HFF-Myc (cell line): ENCODE measurements at places on chromosomes 11 and 22.

DNA sequence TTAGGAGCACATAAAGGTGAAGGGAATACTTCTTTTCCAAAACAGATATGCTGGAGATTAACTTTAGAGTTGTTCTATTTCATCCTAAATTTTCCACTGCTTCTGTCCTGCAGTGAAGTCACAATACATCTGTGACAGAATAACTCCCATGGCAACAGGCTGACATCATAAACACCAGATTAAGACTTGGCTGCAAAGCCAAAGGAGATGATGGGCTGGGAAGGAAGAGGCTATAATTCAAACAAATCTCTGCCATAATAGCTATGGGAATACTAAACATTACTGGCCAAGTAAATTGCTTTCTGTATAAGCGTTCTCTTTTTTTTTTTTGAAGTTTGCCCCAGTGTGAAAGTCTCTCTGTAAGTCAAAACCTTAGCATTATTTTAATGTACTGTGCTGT, 107.7 kb downstream of the CADM1 start:
- no peak for DNase-seq

DNA sequence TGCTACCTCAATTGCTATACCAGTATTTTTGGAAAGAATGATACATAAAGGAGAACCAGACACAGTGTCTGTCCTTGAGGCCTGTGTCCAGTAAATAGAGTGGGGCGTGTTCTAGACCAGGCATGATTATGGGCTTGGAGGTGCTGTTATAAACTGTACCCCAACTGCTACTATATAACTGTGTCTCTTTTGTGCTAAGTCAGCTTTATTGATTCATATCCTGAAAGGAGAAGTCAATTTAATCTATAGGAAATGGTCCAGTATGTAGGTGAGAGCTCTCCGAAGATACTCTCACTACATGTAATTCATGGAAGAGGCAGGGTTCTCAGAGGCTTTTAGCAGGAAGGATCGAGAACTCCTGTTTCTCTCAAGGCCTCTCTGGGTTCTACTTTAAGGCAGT, 334.3 kb downstream of the TMEM135 start:
- DNase-seq, result no peak

GRCh38 chr11:6611963-6612212, 128 bp downstream of the TAF10 start:
- DNase-seq, result no peak

- peak; percentile 37 for DNase-seq
Observed at GRCh38 chr11:23078289-23078971, 218.2 kb upstream of the CCDC179 start.

DNA sequence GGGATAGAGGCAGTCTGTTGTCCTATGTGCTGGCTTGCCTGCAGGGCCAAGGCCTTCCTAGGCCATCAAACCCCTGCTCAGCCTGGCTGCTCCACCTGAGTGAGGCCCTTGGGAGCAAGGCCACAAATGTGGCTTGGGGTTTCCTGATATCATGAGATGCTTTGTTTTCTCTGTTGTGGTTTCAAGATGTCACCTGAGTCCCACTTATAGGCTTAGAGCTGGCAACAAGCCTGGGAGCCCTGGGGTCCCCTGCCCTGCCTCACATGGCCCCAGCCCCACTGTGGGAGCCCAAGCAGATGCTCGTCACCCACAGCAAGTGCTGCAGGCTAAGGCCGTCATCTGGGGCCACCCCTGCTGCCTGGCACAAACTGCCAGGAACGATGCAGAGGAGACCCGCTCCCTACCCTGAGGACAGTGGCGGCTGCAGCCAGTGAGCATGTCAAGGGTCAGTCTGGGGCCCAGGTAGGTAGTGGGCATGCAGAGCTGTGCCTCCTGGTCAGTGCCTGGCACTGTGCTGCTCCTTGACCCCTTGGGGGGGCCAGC, 75.4 kb upstream of the KCNQ1OT1 start:
- DNase-seq, result no peak

GRCh38 chr11:71309611-71310010, 57.2 kb upstream of the SHANK2 start:
- no peak for DNase-seq

GRCh38 chr11:107844041-107844440, 14.5 kb downstream of the SLC35F2 start:
- DNase-seq, result no peak

DNA sequence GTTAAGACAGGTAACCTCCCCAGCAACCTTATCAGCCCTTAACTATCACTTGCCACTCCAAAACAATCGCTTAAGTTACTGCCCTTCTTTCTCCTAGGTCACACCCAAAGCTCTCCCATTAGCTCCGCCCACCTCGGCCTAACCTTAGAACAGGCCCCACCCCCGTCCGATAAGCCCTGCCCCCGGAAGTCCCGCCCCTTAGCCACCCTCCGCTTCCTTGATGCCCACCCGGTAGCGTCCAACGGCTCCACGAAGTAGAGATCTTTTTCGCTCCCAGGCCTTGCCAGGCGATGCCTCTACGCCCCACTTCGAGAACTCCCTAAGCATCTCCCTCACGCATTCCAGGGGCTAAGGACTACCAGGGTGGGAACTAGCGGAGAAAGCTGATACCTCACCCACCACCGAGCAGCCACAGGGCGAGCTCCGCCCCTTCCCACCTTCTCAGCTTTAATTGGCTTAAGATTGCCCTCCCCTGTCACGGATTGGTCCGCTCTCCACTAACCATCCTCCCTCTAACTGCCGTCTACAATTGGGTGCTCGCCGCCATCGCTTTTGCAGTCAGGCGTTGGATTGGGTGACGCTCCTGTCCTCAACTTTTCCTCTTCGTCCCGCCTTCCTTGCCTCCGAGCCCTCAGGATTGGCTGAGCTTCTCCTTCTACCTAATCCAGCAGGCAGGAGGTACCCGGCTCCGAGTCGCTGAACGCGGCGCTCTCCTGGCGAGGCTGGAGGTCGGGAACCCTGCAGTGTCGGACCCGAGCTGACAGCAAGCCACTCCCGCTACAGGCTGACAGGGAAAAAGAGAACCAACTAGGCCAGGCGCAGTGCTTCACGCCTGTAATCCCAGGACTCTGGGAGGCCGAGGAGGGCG, at the start of gene ZBTB3:
Gene ZBTB3, minus strand, starts transcription at position 425 of the 868 bp plus-strand sequence. CDS start 496 bp downstream, outside the sequence.
- peak; percentile 99 for DNase-seq

- no peak for DNase-seq
Observed at GRCh38 chr11:95520369-95521132, 269.0 kb downstream of the FAM76B start.

DNA sequence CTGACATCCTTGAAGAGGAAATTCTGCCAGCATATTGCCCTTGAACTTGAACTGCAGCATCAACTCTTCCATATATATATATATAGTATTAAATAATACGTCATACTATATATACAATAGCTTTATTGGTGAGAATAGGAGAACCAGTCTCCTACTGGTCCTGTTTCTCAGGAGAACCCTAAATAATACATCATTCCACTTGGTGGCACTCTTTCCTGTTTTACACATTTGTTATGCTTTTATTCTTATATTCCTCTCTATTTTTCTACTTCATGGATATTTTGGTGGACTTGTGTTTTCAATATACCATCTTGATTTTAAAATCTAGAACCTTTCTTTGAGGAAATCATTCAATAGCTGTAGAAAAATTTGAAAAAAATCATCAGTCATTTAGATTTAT, 193.3 kb downstream of the TRPC6 start:
- no peak for DNase-seq

GRCh38 chr22:32333769-32334659, 23.7 kb upstream of the RFPL3 start:
- no peak for DNase-seq

DNA sequence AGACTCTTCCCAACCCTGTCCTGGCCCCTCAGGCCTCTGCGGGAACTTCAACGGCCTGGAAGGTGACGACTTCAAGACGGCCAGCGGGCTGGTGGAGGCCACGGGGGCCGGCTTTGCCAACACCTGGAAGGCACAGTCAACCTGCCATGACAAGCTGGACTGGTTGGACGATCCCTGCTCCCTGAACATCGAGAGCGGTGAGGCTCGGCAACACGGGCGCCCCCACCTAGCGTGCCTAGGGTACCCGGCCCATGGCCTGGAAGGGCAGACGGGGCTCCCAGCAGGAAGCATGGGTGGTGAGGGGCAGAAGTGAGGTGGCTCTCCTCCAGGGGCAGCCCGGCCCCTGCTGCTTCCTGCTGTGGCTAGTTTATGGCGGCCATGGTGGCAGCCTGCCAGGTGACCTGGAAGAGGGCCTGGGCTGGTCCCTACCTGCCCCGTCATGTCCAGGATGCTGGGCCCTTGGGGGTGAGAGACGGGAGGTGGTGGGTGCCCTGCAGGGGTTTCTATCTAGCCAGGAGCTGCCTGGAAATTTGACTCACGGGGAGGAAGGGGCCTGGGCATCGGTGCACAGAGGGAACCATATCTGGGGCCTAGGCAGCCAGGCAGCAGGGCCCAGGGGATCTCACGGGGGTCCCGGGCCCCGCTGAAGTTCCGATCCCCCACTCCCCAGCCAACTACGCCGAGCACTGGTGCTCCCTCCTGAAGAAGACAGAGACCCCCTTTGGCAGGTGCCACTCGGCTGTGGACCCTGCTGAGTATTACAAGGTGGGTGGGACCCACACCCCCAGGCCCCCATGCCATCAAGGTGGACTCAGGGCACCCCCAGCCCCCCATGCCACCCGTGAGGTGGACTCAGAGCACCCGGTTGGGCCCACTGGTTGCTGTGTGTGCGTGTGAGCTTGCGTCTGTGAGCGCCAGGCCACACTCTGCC, 9.2 kb downstream of the MUC2 start:
- no peak for DNase-seq

GRCh38 chr11:85937835-85938234, 82.7 kb downstream of the CCDC83 start:
- DNase-seq, result no peak

- no peak for DNase-seq
Observed at GRCh38 chr22:27472975-27473374, 328.6 kb downstream of the MN1 start.

- DNase-seq, result no peak
Observed at GRCh38 chr11:103484545-103484944, 375.3 kb downstream of the DYNC2H1 start.

DNA sequence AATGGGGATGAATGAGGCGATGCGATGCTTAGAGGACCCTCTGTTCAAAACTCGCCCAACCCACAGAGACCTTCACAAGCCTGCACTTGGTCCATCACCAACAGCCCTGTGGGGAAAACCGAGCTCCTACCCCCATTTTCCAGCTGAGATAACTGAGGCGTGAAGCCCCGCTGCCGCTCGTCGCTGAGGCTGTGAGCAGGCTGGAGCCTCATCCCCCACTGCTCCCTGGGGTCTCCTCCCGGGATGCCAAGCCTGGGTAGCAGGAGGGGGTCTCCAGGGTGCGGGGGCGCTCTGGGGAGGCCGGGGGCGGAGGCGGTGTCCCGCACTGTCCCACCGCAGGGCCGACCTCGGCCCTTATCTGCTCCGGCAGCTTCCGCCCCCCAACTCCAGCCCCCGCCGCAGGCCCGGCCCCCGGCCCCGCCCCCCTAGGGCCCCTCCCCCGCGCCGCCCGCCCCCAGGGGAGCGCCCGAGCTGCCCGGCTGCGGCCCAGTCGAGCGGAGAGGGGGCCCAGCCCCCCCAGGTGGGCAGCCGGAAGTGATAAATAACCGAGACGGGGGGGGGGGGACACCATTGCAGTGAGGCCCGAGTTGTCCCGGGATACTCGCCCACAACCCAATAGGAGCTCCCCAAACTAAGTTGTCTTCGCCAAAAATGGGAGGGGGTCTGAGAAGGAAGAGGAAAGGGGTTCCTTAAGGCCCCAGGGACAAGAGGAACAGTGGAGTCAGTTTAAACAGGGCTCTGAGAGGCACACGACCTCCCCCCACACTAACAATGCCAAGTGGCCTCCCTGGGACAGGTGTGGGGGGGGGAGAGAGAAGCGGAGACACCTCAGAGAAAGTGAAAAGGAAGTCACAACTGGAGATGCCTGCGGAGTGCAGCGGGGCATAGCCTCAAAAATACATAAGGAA, 8.3 kb upstream of the SLC39A13 start:
- no peak for DNase-seq

DNA sequence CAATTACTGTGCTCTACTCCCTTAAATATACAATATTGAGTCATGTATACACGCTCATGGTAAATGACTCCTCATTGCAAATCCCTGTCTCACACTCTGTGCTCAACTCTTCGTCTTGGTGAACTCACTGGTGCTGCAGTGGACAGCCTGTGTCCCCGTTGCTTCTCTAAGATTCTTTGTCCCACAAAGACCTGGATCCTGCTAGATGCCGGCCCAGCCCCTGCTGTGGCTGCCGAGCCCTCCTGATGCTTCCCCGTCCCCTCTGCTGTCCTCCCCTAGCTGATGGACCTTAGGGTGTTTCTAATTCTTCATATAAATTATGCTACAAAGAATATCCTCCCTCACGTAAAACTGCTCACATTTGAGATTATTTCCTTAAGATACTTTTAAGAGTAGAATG, 5.5 kb downstream of the APOL2 start:
- no peak for DNase-seq

- DNase-seq, result no peak
Observed at GRCh38 chr11:114350022-114350421, 50.3 kb downstream of the C11orf71 start.

DNA sequence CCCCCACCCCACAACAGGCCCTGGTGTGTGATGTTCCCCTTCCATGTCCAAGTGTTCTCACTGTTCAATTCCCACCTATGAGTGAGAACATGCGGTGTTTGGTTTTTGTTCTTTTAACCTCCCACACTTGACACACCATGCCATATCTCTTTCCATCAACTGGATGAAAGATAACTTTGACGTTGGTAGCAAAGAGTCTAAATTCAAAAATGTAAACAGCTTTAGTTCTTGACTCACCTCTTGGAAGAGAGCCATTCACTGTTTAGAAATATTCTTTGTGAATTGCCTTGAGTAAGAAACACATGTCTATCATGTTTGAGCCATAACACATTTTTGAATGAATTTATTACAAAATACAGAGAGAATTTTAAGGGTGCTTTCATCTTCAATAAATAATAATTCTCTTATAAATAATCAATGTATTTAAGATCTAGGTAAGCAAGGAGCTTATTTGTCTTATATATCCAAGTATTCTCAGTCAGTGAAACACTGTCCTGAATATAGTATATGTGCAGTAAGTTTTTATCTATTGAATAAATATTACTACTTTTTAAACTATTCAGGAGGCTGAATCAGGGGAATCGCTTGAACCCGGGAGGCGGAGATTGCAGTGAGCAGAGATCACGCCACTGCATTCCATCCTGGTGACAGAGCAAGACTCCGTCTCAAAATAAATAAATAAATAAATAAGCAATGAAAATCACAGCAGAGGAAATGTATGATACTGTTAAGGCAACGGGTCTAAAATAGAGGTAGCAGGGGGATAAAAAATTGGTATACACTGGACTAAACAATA, 6.7 kb downstream of the CARD18 start:
- DNase-seq, result no peak
